Urinary bladder (tissue), 4 donors: ENCODE measurements at places on chromosomes 4 and X. TPM values are rescaled to one million over a fixed set of nuclear protein-coding genes. Genes with fewer than 3 reads are reported as not detected.

The BBS12 gene
- 3.0 TPM for polyA plus RNA-seq

The ABRAXAS1 gene
- 13.7 TPM for polyA plus RNA-seq

The ANXA5 gene
- 248 TPM for polyA plus RNA-seq

The TACC3 gene
- polyA plus RNA-seq: 5.5 TPM

The NDUFC1 gene
- polyA plus RNA-seq: 74.7 TPM

GRCh38 chr4:136156947-136157346, 1375.3 kb downstream of the PCDH18 start:
- DNase-seq: no peak

- DNase-seq: no peak
Observed at GRCh38 chrX:38694394-38694793, 106.9 kb upstream of the MID1IP1 start.

DNA sequence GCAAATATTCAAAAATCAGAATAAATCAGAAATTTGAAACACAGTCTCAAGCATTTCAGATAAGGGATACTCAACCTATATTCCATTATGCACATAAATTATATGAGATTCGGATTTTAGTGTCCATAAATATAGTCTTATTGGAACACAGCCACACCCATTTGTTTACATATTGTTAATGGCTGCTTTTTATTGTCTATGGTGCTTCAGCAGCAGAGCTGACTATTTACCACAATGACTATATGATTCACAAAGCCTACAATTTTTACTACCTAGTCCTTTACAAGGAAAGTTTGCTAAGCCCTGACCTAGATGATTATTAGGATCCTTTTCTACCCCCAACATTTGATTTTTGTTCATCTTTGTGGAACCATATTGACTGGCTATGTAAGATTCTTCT, 63.9 kb downstream of the IL1RAPL1 start:
- no peak for DNase-seq
